ENCODE measurements at places on chromosomes 12 and 14. TPM values are rescaled to one million over a fixed set of nuclear protein-coding genes. Genes with fewer than 3 reads are reported as not detected.

DNA sequence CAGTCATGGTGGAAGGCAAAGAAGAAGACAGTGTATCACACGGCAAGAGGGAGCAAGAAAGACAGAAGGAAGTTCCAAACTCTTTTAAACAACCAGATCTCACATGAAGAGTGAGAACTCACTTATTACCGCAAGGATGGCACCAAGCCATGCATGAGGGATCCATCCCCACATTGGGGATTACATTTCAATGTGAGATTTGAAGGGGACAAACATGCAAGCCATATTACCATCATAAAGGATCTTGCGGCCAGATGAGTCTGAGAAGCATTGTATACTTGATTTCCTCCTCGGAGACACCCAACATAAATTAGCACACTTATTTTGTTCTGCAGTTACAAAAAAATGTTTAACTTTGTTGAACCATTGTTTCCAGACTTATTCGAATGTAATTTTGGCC lies 66.5 kb downstream of the TBK1 start:
- no peak for DNase-seq

Gene ALKBH2
- total RNA-seq = 7.1 TPM

DNA sequence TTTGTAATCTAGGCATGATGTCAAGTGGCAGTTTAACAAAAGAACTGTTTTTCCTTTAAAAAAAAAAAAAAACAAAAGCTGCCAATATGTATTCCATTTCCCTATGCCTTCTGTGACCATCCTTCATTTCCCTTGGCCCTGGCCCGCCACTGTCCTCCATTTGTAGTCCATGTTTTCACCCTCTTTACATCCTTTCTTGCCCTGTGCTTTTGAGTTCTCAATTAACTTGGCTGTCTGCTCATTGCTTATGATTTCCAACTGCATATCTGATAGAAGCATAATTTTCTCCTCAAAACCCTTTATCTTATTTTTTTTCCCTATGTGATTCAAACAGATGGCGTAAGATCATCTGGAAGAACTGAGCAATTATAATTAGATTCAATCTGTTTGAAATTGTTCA lies 297.5 kb downstream of the NAV3 start:
- DNase-seq = no peak

DNA sequence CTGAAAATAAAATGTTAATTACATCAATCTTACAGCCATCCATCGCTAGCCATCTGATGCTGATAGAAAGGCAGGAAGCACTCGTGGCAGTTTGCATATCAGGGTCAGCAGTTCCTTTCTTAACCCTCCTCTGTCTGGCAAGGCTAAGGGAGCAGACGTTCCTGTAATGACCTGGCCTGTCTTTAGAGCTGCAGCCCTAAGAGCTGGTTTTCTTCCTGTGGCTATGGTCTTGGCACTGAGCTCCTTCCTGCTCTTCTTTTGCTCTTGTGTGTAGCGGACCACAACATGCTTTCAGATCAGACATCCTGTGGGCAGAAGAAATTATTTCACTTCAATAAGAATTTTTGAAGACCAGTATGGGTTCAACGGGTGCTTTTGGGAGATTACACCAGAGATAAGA lies 170.4 kb downstream of the DAD1 start:
- DNase-seq = no peak

DNA sequence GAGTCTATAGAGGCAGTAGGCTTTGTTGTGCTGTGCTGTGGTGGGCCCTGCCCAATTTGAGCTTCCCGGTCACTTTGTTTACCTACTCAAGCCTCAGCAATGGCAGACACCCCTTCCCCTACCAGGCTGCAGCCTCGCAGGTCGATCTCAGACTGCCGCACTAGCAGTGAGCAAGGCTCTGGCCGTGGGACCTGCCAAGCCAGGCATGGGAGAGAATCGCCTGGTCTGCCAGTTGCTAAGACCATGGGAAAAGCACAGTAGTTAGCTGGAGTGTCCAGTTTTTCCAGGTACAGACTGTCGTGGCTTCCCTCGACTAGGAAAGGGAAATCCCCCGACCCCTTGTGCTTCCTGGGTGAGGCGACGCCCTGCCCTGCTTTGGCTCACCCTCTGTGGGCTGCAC lies 26.3 kb downstream of the ANO6 start:
- no peak for DNase-seq

Gene DENR
- 22.4 TPM for total RNA-seq

Gene TAS2R42
- not detected for total RNA-seq

DNA sequence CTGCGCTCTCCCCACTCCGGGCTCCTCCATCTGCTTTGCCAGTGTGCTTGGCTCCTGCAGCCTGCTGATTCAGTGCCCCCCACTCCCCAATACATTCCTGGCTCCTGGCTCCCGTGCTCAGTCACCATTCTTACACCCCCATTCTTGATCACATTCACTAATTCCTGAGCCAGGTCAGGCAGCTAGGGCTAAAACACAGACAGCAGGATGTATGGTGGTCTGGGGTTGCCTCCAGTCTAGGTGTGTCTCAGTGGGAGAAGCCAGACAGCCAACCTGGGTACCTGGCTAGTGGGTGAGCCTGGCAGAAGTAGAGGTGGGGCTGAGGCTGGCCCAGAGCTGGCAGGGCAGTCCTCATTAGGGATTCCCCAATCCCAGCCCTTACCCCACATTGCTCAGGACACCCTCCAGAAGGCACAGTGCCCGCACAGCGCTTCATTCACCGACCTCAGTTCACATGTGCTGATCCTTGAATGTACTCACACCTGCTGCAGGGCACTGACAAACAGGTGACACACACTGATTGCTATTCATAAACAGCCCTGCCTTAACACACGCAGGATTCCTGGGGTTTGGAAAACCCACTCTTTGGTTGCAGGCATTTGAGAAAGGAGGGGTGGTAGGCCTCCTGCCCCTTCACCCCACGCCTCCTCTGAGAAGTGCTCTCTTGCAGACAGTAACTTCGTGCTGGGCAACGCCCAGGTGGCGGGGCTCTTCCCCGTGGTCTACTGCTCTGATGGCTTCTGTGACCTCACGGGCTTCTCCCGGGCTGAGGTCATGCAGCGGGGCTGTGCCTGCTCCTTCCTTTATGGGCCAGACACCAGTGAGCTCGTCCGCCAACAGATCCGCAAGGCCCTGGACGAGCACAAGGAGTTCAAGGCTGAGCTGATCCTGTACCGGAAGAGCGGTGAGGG lies 1.7 kb downstream of the KCNH3 start:
- no peak for DNase-seq

DNA sequence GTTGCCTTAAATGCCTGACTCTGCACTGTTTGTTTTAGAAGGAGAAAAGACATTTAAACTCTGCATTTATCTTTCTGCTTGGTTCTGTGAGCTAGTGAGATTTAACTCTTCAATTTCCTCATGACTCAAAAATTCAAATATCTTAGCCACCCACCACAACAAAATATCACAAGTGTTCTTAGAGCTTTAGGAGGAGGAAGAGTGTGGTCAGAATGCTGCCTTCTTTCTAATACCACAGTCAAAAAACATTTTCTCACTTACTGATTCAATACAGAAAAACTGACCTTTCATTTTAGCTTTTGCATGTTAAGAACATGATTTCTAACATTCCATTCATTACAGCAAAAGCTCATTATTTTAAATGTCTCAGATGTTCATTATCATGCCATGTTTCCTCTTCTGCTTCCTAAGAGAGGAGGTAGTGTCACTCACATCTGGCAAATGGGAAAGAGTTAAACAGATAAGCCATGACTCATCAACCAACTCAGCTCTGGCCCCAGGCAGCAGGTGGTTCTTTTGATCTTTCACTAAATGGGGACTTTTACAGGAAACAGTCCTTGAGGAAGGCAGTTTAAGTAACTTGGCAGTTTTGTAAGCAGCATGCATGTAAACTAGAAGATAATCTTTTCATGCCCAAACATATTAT lies 56.4 kb upstream of the RNU6-8 start:
- no peak for DNase-seq

- DNase-seq = no peak
These were observed 130.8 kb upstream of the PRKD1 start for GRCh38 chr14:30058401-30058800.

Measured in transverse colon (tissue), 4 donors.